T-helper 17 cell (primary cell): ENCODE measurements at places on chromosomes 11 and 22.
A peak's percentile ranks its signal among the peaks of the same experiment; 100 is the strongest.

DNA sequence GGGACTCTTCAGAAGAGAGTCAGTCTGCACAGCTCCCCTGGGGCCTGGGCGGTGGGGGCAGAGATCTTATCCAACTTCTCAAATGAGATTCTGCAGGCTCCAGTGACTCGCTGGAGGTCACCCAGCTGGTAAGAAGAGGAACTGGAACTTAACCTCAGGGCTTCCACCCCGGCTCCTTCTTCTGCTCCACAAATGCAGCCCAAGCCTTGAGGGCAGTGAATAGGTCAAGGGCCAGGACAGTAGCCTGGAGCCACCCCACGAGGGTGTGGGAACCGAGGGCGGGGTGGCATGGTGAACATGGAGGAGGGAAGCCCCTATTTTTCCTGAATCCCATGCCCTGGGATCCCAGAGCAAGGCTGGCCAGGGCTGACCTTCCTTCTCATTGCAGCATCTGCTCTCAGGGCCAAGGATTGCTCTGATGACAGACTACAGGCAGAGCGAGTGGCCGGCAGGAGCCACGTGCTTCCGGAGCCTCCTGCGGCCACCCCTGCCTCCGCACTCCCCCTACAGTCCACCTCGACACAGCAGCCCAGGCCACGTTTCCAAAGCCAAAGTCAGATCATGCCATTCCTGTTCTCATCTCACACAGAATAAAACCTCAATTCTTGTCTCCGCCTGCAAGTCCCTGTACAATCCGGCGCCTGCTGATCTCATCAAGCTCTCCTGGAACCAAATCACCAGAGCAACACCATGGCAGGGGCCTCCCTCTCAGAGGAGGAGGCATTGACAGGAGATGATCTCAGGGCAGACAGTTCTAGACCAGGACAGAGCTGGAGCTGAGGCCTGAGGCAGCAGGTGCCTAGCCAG, 21.1 kb upstream of the UPK3A start:
- DNase-seq, result no peak

DNA sequence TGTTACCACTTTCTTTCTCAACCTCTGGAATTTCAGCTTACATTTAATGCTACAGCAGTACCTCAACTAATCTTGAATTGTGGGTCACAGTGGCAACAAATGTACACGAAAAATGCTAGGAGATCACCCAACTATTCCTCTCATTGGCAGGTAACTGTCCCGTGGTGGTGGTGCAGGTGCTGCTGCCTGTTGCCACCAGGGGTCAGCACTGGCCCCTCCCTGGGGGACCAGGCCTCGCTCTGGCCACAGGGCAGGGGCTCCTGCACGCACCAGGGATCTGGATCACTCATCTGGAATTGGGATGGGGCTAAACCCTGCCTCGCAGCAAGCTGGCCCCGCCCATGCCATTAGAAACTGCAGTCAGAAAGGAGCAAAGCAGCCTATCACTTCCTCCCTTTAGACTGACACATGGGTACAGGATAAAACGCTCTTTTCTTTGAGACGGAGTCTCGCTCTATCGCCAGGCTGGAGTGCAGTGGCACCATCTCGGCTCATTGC, 6.9 kb upstream of the POLDIP3 start:
- DNase-seq, result peak; percentile 50

- no peak for DNase-seq
These were observed 8.5 kb downstream of the YPEL4 start for GRCh38 chr11:57641011-57641807.

DNA sequence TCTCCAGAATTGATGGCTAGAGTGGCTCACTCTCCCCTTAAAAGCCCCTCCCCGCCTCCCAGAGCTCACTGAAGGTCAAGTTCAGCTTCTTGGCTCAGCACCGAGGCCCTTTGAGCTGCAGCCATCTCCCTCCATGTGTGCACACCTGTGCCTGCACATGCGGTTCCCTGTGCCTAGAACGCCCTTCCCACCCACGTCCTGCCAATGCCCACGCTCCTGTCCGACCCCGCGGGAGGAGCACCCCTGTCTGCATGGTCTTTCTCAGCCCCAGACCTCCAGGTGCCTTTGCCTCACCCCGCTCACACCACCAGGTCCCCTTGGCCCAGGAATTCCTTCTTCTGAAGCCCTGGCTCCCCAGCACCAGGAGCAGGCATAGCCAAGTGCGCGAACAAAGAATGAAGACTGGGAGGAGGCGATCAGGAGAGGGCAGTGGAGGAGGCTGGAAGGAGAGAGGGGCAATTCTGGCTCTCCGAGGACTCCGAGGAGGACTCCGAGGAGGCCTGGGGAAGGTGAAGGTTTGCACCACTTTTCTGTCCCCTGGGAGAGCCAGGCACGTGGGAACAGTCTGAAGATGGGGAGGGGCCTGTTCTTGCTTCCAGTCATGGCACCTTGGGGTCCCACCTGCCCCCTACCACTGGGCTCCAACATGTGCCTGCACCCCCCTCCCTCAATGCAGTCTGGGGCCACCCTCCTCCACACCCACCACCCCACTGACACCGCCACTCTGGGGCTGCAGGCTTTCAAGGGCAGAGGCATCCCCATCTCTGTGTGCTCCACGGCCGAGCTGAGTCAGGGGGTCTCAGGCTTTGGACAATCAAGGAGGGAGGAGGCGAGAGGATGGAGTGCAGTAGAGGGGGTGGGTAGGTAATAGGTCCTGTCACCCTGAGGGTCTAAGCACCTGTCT, 17.7 kb downstream of the IGF2 start:
- DNase-seq, result no peak

- DNase-seq, result no peak
These were observed 1.3 kb downstream of the EIF3M start for GRCh38 chr11:32584921-32585320.

GRCh38 chr22:35959121-35959800, 69.4 kb downstream of the RBFOX2 start:
- DNase-seq, result no peak

DNA sequence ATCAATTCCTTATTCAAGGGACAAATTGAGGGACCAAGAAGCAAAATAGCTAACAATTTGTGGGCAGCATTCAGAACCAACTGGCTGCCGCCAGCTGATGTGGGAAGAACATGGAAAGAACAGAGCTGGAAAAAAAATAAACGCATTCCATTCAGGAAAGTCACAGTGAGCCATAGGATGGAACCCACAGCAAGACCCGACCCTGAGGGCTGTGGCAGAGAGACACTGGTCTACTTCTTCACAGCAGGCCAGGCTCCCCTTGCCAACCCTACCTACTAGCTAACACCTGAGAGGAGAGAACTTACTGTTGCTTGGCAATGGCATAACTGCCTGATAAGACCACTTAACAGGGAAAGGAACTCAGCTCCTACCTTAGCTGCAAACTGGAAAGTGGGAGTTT, 123.5 kb upstream of the APOA1 start:
- no peak for DNase-seq

DNA sequence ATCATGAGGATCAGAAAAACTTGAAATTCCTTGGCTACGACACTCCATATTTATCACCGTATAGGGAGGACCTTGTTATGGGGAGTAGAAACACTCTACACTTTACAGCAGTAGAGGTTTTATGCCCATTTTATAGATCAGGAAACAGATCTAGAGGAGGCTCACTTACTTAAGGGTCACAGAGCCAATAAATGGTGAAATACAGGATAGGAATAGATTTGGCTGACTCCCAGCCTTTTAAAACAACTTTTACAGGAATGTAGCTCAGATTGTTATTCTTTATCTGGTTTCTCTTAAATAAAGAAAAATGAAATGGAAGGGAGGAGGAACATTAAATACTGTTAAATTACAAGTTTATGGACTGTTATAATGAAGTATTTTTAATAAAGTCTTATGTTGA, 14.8 kb downstream of the FBXO7 start:
- no peak for DNase-seq

GRCh38 chr11:8765294-8765693, 82.7 kb downstream of the RPL27A start:
- no peak for DNase-seq

- no peak for DNase-seq
These were observed 29.3 kb downstream of the ZBTB16 start for GRCh38 chr11:114088836-114089235.
